ENCODE measurements at places on chromosomes 12 and 14.

GRCh38 chr12:67621112-67621511, 27.4 kb upstream of the DYRK2 start:
- no peak for DNase-seq

- DNase-seq: no peak
Observed at GRCh38 chr14:20563971-20564370, 3.1 kb upstream of the RNASE9 start.

DNA sequence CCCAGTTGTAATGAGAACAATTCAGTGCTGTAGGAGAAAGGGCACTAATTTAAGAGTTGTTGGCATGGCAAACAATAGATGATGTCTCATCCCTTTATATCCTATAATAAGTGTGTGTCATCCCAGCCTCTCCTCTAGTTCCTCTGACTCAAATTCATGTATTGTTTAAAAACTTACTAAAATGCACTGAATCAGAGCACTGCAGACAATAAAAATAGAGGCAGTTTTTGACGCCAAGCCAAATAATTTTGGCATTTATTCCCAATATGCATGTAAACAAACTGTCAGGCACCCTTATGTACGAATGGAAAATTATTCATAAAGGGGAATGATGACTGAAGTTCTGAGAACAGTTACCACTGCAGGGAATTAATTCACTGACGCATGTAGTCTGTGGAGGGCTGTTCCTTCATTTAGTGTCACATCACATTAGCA, 57.9 kb upstream of the TMX1 start:
- no peak for DNase-seq

DNA sequence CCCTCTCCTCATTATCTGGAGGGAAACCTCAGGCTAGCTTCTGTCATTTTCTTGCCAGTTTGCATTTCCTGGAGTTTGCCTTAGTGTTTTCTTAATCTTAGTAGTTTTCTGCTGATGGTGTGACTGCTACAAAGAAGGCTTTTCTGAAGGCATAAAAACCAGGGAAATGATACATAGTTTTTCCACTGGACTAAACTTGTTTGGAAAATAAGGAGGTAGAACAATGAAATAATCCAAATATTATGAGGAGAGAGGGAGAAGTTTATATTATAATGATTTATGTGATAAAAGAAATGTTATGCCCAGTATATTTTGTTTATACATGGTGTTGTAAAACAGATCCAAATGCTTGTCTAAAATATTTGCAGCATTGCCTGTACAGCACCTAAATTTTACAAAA, 22.2 kb downstream of the DAAM1 start:
- DNase-seq: no peak

- DNase-seq: no peak
Observed at GRCh38 chr14:91737619-91738018, 5.7 kb upstream of the CATSPERB start.

DNA sequence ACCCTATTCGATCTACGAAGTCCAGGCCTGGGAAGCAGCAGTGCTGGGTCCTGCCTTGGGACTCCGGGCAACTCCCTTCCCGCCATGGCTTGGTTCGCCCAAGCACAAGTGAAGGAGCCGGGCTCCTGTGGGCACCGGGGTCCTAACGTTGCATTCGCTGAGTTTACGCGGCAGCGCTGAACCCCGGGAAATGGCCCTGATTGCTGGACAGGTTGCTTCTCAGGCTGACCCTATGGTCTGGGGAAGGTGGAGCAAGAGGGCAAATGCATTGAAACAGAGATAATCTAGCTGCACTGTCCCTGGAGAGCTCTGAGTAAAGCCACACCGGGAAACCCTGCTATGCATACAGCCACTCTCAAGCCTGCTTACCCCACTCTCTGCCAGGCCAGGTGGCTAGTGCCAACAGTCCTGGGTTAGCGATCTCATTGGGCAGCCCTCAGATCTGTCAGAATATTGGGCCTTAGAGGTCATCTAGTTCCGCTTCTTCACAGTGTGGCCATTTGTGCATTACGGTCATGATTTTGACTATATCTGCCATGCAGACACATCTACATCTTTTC, 11.3 kb downstream of the SYNE3 start:
- no peak for DNase-seq

DNA sequence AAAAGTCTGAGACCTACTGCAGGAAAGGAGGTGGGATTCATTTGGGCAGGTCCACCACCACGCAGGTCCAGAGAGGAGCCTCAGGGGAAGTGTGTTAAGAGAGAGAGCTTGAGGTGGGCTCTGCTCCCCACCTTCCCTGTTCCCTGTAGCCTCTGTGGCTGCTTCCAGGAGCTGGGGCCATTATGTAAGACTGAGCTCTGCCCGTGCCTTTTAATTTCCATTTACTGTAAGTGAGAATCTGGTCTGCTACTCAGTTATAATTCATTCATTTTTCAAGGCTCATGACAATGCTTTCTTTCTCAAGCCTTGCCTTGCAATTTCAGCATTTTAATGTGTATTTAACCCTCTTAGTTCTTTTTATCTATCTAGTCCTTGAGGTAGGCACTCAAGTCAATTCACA, 8.3 kb downstream of the SLC4A8 start:
- no peak for DNase-seq

DNA sequence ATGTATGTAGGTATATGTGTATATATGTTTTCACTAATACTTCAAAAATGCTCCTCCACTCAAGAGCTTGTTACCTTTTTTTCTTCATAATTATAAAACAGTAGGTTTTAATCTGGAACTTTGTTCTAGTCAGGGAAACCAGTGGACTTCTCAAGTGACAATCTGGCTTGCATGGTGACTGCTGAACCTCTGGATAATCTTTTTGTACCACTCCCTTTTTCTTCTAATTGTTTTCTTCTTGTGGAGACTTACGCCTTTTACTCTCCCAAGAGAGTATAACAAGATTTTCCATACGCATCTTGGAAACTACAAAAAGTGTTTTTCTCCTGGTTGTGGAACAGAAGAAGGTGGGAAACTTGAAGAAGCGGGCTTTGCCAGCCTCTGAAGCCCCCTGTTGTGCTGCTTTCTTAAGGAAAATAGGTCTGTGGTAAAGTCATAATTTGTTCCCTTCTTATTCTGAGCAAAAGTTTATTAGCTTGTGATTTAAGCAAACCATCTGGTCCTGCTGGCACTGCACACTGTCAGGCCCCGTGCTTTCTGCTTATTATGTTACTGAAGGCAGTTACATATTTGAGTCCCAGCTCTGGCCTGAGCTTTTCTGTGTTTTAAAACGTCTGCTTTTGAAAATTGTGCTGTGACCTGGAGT, 291.8 kb downstream of the ERC1 start:
- no peak for DNase-seq

DNA sequence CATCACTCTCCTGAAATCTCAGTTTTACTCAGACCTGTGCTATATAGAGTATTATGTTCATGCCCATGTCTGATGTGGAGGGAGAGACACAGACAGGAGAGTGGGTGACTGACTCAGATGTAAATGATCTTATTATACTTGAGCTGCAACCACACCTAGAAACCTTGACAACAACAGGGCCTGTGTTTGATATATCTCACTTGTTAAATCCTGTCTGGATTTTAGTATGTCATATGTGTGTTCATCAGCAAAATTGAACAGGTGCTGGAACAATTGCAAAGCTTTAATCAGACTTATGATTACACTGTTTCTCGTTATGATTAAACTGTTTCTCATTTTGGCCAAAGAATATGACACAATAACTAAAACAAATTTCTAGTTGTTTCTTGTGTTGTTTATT, 37.7 kb downstream of the DIP2B start:
- DNase-seq: no peak

DNA sequence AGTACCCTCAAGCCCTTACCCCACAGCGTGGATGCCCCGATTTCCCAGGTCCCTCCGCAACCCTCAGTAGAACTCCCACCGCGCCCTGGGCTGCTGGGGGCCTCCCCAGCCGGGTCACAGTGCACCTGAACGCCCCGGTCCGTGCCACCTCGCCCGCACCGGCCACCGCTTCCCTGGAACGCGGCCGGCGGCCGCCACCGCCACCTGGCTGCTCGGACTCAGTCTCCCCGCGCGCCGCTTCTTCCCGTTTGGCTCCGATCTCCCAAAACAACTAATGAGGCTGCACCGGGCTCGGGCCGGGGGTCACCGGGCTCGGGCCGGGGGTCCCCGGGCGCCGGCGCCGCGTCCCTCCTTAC, 1.0 kb downstream of the ITPK1 start:
- DNase-seq: no peak

DNA sequence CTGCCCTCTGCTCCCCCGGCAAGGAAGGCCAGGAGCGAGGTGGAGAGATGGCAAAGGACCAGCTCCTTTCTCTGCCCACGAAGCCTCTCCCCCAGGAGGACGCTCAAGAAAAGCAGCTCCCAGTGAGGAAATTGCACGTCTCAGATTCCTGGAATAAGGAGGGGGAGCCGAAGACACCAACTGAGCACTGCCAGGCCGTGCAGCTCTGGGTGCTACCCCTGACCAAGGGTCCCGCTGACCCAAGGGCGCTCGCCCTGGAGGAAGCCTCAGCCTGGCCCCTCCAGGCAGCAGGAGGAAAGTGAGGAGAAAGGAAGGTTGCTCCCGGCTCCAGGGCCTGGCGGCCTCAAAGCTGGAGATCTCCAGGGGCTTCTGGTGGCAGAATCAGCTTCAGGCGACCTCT, 174.1 kb upstream of the SFSWAP start:
- DNase-seq: no peak

- no peak for DNase-seq
Observed at GRCh38 chr12:92408072-92408900, 262.6 kb upstream of the BTG1 start.

DNA sequence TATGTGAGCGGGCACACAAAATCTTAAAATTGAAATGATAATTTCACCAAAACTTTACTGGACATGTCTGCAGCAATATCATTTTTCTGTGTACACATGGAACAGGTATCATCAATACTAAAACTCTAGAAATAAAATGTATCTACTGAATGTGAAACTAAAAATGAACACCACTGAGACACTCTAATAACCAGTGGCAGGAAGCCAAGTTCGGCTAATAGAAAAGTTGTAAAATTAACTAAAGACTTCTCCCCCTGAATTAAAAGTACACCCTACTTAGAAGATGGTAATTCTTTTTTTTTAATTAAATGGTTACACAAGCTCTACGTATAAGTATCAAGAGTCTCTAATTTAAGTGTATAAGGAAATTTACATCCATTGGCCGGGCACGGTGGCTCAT, 227.2 kb downstream of the MED13L start:
- DNase-seq: no peak

GRCh38 chr12:58479401-58479800, 440.9 kb downstream of the LRIG3 start:
- no peak for DNase-seq

GRCh38 chr14:100328495-100329163, 5.5 kb downstream of the SLC25A47 start:
- no peak for DNase-seq

- no peak for DNase-seq
Observed at GRCh38 chr12:12441429-12441807, 84.5 kb downstream of the BORCS5 start.

DNA sequence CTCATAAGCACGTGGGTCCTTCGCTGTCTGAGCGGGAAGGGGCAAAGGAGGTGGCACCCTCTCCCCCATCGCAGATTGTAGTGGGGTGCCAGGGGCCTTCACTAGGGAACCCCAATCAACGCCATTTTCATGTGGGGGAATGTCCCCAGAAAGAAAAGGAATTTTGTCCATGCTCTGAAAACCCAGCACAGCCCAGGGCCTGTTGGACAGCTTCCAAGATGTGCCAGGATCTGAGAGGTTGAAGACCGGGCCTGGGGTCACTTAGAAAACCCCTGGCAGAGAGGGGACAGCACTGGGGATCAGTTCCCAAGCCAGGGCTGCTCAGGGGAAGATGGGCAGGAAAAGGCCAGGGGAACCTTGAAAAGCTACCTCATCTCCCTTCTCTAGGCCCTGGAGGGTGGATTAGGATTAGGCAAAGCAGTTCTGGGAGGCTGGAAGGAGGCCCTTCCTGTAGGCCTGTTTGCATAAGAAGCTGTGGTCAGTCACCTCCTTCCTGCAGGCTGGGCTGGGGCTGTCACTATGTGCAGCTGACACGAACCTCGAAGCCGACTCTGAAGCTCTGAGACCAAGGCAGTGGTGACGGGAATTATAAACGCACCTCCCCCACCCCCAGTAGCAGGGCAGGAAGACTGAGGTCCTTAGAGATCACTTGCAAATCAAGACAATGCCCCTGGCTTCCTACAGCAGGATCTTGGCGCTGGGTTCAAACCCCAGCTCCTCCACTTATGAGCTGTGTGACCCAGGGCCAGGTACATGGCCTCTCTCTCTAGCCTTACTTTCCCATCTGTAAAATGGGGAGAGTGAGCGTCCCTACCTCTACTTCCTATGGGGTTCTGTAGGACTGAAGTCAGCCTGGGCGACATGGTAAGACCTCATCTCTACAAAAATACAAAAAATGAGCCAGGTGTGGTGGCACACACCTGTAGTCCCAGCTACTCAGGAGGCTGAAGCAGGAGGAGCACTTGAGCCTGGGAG, 29.0 kb downstream of the TESC start:
- no peak for DNase-seq

- DNase-seq: no peak
Observed at GRCh38 chr14:62501021-62501750, 544.1 kb downstream of the KCNH5 start.

DNA sequence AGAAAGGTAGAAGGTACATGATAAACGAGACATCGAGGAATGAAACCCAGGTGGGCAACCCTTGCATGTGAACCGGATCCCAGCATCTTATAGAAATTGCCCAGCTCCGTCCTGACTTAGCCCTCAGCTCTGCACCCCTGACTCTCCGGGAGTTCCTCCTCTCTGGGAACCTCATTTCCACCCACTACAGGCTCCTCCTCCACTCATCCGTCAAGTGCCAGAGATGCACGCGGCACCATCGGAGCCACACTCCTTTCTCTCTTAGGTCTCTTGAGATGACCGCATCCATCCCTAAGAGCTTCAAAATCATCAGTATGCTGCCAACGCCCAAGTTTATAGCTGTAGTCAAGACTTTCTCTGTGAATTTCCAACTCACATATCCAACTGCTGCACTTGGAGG, 84.7 kb downstream of the TTC7B start:
- no peak for DNase-seq
